Fibroblast of skin of right biceps (primary cell): ENCODE measurements at places on chromosomes 2 and 18.

DNA sequence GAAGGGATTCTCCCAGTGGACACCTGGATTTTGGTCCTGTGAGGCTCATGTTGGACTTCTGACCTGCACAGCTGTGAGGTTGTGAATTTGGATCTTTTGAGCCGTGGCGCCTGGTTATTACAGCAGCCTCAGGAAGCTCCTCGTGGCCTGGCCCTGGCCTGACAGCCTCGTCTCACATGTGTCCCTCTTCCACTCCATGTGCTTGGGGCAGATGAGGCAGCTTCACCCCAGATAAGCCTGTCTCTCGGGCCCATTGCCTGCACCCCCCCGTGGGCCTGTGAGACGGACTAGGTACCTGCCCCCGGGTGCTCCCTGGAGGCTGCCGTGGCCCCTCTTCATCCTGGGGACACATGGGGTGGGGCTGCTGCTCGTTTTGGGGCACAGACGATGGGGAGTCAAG lies 51.2 kb downstream of the CTDP1 start:
- DNase-seq, result no peak

- no peak for DNase-seq
Measured at GRCh38 chr2:24008672-24009366, 1.1 kb upstream of the MFSD2B start.

DNA sequence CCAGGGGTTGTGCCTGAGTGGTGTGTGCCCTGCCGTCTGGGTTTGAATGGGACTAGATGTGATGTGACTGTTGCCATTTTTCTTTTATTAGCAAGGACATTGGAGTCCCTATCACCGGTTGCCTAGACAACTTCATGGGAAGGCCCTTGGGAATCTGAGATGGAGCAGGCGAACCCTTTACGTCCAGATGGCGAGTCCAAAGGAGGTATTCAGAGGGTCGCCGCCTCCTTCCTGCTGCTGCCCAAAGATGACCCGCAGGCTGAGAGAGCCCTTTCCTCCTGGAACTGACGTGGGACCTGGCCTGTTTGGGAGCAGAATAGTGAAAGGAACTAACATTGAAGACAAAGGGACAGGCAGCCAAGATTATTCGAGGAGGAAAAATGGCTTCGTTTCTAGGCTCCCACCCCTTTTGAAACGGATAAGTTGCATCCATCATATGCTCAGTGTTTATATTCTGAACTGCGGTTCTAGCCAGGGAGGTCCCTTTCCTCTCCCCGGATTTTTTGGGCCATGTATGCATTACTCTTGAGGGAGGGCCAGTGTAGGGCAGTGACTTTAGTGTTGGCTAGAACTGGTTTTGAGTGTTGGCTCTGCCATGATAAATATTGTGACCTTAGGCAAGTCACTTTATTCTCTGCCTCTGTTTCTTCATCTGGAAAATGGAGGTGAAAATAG lies 673 bp downstream of the CENPO start:
- peak; percentile 46 for DNase-seq

GRCh38 chr2:106109675-106110424 lies 84.3 kb downstream of the UXS1 start:
- DNase-seq, result no peak

DNA sequence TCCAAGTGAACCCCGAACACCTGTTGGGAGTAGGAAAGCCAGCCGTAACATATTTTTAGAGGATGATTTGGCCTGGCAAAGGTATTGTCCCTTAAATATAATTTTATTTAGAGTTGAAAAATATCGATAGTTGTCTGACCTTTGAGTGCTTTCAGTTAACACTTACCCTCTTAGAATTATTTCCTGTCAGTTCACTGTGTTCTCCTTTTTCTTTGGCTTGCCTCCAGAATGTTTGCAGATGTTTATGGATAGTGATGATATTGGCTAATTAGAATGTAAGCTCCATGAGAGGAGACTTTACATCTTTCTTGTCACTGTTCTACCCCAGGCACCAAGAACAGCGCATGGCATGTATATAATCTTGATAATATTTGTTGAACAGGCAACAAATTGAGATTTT lies 19.8 kb downstream of the PIKFYVE start:
- no peak for DNase-seq

- DNase-seq, result no peak
Measured at GRCh38 chr2:186099826-186100225, 361.2 kb downstream of the FSIP2 start.

- DNase-seq, result no peak
Measured at GRCh38 chr2:119536707-119537106, 7.5 kb upstream of the CFAP221 start.

DNA sequence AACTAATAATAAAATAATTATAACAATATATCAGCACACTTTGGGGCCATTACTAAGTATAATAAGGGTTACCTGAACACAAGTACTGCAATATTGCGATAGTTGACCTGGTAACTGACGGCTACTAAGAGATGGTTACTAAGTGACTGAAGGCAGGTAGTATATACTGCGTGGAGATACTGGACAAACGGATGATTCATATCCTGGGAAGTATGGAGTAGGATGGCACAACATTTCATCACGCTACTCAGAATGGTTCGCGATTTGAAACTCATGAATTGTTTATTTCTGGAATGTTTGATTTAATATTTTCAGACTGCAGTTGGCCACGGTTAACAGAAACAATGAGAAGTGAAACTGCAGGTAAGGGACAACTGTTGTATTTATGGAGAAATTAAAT lies 39.5 kb upstream of the FLACC1 start:
- peak; percentile 27 for DNase-seq

DNA sequence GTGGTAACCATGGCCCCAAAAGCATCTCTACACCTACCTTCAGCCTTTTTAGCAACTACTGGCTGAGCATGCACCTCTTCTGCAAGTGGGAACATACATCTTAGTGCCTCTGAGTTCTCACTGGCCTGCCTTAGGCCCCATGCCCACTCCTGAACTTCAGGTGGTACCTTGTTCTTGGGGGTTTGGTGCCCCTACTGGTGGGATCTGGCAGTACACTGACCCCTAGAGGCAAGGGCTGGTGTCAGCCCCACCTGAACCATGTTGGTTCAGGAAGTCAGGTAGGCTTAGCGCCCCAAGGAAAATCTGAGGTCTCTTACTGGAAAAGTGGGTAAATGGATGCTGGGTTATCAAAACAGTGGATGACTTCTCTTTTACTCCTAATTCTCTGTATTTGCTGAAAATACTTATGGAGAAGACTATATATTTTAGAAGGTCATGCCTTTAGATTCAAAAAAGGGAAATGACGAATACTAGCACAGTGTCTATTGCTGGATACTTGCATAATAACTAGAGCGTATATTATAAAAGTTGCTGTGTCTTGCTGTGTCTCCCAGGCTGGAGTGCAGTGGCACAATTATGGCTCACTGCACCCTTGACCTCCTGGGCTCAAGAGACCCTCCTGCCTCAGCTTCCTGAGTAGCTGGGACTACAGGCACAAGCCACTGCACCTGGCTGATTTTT lies 84.6 kb downstream of the RAB31 start:
- DNase-seq, result no peak

GRCh38 chr2:172710584-172711047 lies 25.0 kb upstream of the RAPGEF4 start:
- DNase-seq, result peak; percentile 86

DNA sequence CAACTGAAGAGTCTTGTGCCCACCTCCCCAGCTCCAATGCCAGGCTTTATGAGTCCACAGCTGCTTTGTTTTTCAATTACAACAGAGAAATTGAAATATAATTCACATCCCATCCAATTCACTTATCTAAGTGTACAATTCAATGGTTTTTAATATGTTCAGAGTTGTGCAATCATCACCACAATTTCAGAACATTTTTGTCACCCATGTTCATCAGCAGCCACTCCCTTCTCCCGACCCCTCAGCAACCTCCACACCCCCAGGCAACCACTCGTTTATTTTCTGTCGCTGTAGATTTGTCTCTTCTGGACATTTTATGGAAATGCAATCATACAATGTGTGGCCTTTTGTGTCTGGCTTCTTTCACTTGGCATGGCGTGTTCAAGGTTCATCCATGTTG lies 23.3 kb downstream of the INHBB start:
- DNase-seq, result no peak

DNA sequence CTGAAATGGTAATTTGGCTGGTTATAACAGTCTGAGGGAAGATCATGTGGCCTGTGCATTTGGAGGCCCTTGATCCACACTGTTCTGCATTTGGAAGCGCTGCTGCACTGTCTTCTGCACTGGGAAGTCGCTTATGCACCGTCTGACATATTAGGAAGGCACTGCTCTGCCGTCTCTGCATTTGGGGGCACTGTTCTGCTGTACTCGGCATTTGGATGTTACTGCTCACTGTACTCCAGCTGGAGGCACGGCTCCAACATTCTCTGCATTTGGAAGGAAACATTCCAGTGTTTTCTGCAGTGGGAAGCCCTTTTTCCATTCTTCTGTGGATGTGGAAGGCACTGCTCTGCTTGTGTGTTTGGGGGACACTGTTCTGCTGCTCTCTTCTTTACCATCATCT lies 9.6 kb upstream of the PROM2 start:
- no peak for DNase-seq

DNA sequence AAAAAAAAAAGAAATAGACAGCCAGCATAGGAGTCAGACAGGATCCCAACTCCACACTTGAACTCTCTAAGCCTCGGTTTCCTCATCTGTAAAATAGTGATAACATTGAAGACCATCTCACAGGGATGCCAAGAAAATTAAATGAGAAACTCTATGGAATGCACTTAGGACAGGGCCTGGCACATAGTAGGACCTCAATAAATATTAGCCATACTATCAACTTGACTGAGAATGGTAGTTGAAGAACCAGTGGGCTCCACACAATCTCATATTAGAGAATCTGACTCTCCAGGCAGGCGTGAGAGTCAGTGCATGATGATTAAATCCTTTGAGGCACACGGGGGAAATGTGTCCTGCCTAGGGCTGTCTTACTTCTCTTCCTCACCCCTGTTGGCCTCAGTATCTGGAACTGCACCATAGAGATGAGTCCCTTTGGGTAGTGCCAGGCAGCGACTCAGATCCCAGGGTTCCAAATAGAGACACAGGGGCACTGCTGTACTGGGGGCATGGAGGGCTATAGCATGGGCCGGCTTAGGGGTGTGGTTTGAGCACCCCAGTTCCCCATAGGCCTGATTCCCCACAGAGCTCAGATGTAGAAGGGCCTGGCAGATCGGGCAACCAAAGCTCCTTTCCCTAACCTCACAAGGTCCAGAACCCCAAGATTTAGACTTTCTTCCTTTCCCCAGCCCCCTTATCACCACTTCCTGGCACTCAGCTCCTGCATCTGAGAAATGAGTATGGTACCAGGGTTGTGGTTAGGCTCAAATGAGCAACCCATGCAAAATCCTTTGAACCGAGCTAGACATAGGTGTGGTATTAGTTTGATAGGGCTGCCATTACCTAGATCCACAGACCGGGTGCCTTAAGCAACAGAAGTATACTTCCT lies 51.3 kb upstream of the CAB39 start:
- no peak for DNase-seq

DNA sequence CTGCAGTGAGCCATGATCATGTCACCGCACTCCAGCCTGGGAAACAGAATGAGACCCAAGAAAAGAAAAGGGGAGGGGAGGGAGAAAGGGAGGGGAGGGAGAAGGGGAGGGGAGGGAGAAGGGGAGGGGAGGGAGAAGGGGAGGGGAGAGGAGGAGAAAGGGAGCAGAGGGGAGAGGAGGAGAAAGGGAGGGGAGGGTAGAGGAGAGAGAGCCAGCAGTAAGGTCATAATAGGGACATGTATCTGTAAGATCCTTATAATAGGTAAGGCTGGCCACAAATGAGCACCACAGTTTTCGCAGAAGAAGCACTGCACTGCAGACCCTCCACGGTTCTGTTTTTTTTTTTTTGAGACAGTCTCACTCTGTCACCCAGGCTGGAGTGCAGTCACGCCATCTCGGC lies 62.6 kb downstream of the STPG4 start:
- no peak for DNase-seq

DNA sequence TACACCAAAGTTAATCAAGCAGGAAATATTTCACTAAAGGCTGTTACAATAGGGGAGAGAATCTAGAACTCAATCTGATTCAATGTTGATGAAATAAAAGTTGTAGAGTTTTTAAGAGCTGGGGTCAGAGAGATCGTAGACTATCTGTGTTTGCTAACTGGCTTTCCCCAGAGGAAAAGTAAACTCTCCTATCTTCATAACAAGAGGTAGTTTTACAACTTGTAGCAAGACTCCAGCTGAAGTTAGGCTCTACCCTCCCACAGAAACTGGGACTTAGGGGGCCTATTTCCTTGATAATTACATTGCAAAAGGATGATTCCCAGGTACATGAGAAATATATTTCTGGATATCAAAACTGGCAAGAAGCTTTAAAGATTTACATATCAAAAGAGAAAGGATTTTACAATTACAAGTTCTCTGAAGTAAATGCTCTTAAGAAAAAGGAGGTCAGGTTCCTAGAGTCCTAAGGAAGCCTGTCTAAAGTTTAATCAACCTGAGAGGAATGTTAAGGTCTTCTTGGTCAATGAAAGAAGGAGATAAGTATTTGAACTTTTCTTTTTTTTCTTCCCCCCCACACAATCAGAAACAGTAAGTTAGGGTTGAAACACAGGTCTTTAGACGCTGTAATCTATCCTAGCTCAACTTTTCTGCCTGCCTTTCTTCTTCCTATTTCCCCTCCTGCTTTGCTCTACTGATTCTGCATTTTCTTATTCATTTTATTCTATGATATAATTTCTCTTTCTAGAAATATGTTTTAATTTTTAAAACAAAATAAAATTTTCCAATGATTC lies 692.2 kb upstream of the LINC00305 start:
- DNase-seq, result no peak

- DNase-seq, result peak; percentile 91
Measured at GRCh38 chr2:195559431-195559914, 97.6 kb upstream of the SLC39A10 start.

- no peak for DNase-seq
Measured at GRCh38 chr2:39734445-39734844, 44.6 kb downstream of the THUMPD2 start.

GRCh38 chr2:228986961-228987360 lies 284.1 kb downstream of the PID1 start:
- DNase-seq, result peak; percentile 18

- peak; percentile 18 for DNase-seq
Measured at GRCh38 chr2:196511258-196512168, 128.0 kb upstream of the CCDC150 start.

- no peak for DNase-seq
Measured at GRCh38 chr2:154280543-154280942, 408.8 kb downstream of the GALNT13 start.

- DNase-seq, result peak; percentile 90
Measured at GRCh38 chr18:36372903-36373311, 75.4 kb downstream of the FHOD3 start.
